Karpas-422 (cell line): ENCODE measurements at places on chromosomes 7 and 10. TPM values are rescaled to one million over a fixed set of nuclear protein-coding genes. Genes with fewer than 3 reads are reported as not detected.
A peak's percentile ranks its signal among the peaks of the same experiment; 100 is the strongest.

Gene PNLIPRP3
- not detected in 2 replicates for total RNA-seq

Gene GRM3
- total RNA-seq, result 0.51 TPM in 1 of 2 replicates, not detected in the other

Gene GATA3
- not detected in 2 replicates for total RNA-seq

DNA sequence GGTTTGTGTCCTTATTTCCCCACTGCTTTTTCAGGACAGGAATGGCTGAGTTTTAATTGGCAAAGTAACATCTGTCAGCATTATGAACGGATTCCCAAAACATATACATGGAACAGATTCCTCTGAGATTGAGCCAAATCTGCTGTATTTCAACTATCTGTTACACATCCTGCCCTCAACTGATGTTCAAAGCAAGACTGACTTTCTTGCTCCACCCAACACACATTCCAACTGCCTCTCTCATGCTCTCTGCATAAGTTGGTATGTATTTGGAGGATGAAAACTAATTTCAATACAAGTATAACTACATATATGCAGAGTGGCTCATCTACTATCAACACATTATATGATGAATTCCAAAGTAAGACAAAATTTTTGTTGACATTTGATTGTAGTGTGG, 342.2 kb downstream of the GATA3 start:
- DNase-seq, result no peak

DNA sequence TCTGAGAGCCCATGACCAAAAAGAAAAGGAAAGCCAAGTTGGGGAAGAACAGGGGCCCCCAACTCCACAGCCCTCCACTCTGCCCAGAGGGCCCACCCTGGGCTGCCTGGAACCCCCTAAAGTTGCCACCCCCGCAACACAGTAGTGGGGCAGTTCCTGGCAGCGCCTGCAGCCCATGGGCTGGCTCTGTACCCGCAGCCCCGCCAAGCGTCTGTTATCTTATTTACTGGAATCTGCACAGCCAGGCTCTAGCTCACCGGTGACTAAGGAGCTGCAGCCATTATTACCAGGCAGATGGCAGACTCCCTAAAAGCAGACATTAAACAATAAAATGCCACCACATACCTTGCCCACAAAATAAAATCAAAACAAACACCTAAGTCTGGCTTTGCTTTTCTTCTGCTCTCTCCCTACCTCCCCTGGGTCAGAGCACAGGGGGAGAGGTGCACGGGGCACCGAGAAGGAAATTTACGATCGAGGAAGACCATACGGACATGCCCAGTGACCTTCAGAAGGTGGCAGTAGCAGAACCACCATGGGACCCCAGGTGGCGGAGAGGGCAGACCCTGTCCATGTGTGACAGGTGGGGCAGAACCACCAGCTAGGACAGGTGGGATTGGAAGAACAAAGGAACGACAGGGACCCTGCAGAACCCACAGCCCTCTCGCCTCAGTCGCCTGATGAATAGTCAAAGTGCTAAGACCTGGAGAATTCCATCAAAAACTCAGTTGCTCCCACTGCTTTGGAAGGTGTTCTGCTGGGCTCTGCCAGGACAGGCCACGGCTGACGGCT, 66.3 kb downstream of the PRKAG2 start:
- no peak for DNase-seq

DNA sequence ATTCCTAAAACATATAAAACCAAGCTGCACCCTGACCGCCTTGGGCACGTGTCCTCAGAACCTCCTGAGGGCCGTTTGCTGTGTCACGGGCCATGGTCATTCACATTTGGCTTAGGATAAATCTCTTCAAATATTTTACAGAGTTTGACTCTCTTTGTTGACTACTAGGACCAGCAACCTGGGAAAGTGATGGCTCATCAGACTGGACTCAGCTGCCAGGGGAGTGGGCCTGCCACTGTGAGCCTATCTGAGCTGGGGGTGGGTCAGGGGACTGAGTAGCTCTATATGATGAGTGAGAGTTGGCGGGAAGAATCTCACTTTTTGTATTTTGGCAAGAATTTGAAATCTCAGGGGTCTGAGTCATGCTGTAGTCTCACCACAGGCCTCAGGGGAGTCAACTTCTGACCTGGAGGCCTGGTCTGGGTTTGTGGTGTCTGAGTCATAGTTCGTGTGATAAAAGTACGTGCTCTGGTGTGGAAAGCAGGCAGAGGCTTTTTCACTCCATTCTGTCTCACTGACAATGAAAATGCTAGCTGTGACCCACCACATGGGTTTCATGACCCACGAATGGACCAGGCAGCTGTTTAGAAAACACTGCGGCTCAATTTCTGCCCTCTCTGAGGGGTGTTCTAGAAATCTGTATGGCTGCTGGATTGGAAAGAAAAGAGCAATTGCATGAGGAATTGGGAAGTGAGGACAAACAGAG, 4.2 kb upstream of the UPP1 start:
- DNase-seq, result peak; percentile 88

Gene RTKN2
- total RNA-seq, result not detected in 2 replicates

Gene GLI3
- 0.07 TPM in 1 of 2 replicates, not detected in the other for total RNA-seq

DNA sequence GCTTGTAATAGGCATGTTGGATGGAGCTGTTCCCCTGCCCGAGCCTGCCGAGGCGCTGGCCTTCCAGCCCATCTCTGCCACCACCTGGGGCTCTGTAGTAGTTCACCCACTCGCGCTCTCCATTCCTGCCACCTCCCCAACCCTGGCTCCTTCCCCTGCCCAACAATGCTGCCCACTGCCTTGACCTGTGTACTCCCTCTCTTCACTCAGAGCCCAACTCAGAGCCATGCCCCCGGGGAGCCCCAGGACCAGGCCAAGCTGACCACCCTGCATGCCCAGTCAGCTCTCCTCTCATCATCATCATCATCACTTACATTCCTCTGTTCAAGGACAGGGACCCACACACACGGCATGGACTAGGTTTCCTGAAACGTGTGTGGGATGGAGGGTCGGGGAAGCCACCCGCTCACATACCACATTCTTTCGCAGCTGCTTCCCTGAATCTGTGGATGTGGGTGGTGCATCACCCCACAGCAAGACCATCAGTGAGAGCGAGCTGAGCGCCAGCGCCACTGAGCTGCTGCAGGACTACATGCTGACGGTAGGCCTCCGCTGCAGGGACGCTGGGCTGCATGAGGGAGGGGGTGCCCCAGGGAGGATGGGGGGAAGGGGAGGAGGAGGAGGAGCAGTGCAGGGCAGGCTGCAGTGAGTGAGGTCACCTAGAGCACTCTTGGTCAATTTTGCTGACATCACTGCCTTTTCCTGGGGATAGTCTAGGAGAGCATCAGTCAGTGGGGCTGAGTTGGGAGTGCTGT, 15.6 kb downstream of the NACAD start:
- no peak for DNase-seq

GRCh38 chr7:95700917-95701316, 71.4 kb upstream of the DYNC1I1 start:
- no peak for DNase-seq

Gene ADRB1
- not detected in 2 replicates for total RNA-seq

Gene XRCC2
- 5.9 and 7.7 TPM in 2 replicates for total RNA-seq

DNA sequence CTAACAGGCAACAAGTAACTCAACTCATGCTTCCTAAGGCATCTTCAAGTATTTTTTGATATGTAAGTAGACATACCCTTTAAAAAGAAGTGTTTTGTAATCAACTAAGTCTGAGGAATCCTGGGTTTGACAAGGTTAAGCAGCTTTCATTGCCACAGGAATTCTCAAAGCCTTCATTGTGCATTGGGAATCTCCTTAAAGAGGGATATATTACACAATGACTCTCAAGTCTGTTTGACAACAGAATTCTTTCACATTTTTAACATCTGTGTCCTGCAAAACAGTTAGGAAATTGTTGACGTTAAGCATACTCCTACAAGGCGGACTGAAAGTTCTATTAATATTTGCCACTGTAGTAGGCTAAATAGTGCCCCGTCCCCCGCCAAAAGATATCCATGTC, 71.4 kb downstream of the SGMS1 start:
- no peak for DNase-seq

GRCh38 chr10:1278306-1278705, 222.1 kb downstream of the WDR37 start:
- DNase-seq, result no peak

Gene TSPAN15
- 0.97 and 1.6 TPM in 2 replicates for total RNA-seq

DNA sequence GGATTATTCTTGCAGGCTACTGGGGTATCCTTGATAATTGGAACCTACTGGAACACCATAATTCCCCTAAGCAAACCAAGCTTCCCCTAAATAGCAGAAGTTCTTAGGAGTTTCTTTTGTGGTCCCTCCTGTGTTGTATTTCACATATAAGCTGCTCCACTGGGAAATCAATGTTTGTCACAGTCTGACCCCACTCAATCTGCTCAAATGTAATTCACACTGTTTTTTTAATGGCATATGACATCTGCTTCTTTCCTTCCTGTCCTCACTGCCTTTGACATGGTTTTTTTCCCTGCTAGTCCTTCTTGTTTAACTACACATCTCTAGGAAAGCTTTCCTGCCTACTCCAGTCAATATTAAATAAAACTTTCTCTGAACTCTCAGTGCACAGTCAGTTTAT, 1.8 kb upstream of the PTPRZ1 start:
- no peak for DNase-seq

Gene TMEM229A
- total RNA-seq, result not detected in 2 replicates

DNA sequence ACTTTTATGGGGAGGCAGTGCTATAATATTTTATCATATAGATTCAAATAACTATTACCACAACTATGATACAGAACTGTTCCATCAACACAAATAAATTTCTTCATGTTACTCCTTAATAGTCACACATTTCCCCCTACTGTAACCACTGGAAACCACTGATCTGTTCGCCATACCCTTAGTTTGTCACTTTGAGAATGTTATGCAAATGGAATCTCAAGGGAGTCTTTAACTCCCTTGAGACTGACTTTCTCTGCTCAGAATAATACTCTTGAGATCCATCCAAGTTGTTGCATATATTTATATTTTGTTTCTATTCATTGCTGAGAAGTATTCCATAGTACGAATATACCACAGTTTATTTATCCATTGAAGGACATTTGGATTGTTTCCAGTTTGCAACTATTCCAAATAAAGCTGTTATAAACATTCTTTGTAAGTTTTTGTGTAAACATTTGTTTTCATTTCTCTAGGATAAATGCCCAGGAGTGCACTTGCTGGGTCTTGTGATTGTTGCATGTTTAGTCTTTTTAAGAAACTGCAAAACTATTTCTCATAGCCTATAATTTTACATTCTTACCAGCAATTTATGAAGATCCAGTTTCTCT, 19.7 kb upstream of the PON2 start:
- DNase-seq, result no peak

Gene MYO1G
- 62.4 and 130 TPM in 2 replicates for total RNA-seq

GRCh38 chr7:128928159-128928813, 9.4 kb upstream of the IRF5 start:
- no peak for DNase-seq

Gene ASAH2
- total RNA-seq, result 8.7 and 20.0 TPM in 2 replicates
